ENCODE measurements at places on chromosomes 16 and 17.

GRCh38 chr16:85389679-85390470 is 223.2 kb upstream of the GSE1 start:
- no peak for DNase-seq

DNA sequence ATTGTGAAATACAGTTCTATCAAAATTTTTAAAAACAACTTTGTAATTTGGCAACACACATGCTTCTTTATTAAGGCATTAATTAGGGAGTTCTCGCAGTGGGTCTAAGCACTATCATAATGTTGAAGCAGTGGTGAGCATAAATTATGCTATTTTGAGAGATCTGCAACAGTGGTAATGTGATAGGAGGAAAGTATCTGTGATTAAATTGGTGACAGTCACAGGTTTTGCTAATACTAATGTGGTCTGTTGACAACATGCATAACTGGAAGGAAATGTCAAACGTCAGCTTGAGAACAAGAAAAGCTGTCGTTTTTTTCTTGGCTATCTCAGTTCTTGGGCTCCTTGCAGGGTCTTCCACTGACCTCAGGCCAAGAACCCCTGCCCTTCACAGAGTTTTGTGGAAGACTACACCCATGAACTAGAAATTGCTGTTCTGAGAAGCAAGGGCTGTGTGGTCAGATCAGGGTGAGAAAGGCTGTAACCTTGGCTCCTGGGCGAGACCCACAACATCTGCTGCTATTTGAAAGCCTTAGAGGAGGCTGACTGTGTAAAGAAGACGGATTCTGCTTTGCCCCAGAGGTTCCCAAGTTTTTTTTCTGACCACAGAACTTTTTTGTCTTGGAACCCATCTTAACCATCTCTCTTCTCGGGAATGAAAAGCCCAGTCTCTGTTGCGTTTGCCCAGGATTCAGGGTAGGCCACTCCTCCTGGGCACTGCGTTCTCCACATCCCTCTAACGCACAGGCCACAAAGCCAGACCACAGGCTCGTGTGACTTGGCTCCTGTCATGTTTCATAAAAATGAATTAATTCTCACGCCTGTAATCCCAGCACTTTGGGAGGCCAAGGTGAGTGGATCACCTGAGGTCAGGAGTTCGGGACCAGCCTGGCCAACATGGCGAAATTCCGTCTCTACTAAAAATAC is 13.9 kb downstream of the ATP2A1 start:
- no peak for DNase-seq

- DNase-seq, result no peak
These were observed 948 bp downstream of the UTP18 start for GRCh38 chr17:51261024-51261963.

- peak; percentile 23 for DNase-seq
These were observed 780 bp upstream of the DCAKD start for GRCh38 chr17:45052052-45052772.

DNA sequence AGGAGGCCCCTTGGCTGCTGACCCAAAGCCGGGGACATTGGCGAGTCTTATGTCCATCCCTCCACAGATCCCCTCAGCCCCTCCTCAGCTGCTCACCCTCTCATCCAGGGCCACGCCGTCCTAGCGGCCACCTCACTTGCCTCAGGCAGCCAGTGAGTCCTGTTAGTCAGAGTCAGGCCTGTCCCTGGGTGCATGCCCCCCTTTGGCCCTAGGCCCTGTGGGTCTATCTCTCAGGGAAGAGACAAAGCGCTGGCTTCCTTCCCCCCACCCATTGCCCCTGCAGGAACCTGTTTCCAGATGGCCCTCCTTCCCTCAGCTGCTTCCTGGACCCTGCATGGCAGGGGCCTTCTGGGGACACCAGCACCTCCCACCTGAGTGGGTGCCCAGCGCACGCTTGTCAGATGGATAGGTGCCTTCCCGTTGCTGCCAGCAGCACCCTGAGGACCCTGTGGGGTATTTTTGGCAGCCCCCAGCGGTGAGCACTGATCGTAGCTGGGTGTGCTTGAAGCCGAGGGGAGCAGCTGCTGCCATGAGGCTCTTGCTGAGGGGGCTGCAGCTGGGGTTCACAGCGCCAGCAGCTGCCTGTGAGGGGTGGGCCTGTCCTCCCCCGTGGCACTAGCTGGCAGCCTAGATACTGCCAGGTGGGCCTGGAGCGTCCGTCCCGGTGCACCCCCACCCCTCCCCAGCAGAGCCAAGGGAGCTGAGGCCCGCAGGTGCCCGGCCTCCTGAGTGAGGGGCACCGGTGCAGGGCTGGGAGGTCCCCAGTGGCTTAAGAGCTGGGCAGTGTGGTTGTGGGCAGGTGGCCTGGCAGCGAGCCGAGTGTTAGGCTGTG is 8.4 kb downstream of the DBNDD1 start:
- DNase-seq, result no peak

GRCh38 chr17:44767493-44767892 is 8.7 kb downstream of the ADAM11 start:
- no peak for DNase-seq

- DNase-seq, result peak; percentile 96
These were observed 29.0 kb downstream of the MARCHF10 start for GRCh38 chr17:62778990-62779681.
